ENCODE measurements at places on chromosomes 6 and 20.
A peak's percentile ranks its signal among the peaks of the same experiment; 100 is the strongest.

GRCh38 chr6:54559136-54559535, 250.9 kb downstream of the TINAG start:
- DNase-seq: no peak

GRCh38 chr6:69570106-69570505, 226.7 kb downstream of the LMBRD1 start:
- DNase-seq: no peak

DNA sequence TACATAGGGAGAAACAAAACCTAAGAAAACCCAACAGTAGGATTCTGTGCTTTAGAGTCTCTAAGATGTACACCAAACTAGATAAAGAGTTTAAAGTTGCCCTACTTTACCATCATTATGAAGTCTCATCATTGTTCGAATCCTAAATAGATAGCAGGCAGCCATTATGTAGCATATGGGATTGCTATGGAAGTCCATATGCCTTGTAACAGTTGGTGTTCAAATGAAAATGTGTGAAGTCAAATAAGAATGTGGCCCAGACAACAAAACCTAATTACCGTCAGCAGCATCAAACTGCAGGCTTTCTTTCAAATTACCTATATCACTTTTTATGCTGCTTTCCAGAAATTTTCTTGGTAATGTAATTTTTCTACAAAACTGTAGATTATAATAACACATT, 1380.1 kb downstream of the GRIK2 start:
- DNase-seq: no peak

DNA sequence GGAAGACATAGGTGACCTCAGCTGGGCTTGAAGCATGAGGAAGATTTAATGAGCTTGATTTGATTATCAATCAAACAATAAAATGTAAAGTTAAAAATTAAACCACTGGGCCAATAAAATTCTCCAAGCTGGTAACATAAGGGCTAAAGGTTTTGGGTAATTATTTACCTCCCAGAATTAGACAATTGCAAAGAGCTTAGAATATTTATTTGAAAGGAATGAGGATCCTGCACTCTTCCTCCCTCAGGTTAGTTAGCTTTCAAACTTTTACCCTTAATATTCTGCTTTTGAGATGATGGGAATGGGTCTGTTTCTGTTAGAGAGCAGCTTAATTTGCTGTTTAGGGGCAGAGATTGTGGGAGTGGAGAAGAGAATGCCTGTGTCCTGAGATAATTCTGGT, at the start of gene SLC17A4:
Gene SLC17A4 (plus strand): TSS at position 208 of the 400 bp plus-strand sequence. CDS start 7,221 bp downstream, outside the sequence.
- no peak for DNase-seq

DNA sequence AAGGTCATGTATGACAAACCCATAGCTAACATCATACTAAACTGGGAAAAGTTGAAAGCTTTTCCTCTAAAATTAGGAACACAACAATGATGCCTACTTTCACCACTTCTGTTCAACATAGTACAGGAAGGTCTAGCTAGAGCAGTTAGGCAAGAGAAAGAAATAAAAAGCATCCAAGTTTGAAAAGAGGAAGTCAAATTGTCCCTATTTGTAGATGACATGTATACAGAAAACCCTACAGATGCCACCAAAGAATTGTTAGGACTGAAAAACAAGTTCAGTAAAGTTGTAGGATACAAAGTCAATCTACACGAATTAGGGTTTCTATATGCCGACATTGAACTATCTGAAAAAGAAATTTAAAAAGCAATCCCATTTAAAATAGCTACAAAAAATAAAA, 89.4 kb upstream of the GLP1R start:
- DNase-seq: no peak

DNA sequence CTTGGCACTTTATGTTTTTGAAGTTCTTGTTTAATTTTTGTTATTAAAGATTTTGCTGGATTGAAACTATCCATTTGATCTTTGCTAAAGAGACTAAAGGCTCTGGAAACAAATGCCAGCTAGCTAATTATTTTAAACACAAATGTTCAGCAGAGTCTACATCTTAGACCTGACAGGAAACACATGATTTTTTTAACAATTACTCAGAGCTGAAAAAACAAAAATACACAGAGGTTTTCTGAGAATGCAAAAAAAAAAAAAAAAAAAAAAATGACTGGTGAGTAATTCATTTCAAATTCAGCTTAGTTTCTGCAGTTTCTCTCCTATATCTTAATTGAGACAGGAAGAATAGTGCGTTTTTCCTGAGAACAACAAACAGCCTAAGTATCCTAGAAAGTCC, 448.0 kb downstream of the TENT5A start:
- no peak for DNase-seq

DNA sequence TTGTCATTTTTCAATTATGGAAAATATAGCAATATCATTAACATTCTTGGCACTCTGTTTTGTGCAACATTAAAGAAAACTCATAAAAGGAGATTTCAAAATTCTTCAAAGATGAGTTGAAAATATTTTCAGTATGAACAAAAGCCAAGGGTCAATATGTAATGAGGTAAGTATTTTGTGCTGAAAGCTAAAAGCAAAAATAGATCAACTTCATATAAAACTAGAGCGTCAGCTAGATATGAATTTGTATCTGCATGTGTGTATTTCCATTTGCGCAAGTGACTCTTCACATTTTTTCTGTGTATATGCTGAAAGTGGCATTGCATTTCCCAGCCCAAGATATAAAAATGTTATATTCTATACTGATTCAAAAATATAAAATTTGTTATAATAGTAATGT, 492.1 kb upstream of the EYS start:
- DNase-seq: no peak

- peak; percentile 44 for DNase-seq
These were observed 15.8 kb upstream of the LIN28B start for GRCh38 chr6:104940893-104941728.

DNA sequence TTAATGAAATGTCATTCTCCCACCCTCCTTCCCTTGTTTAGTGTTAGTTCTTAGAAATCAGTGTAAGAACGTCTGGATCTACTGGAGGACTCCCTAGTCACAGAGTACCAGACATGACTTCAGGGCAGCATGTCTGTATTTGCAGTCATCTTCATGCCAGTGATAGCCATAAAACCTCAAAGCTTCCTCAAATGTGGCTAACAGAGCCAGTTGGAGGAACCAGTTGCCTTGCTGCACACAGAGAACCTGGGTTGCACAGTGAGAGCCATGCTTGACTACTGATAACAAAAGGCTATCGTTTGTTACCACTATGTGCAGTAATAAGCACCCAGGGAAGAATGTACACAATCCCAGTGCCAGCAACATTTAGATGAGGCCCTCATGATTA, 20.1 kb downstream of the NT5E start:
- no peak for DNase-seq
